ENCODE measurements at places on chromosomes 16 and 17.

DNA sequence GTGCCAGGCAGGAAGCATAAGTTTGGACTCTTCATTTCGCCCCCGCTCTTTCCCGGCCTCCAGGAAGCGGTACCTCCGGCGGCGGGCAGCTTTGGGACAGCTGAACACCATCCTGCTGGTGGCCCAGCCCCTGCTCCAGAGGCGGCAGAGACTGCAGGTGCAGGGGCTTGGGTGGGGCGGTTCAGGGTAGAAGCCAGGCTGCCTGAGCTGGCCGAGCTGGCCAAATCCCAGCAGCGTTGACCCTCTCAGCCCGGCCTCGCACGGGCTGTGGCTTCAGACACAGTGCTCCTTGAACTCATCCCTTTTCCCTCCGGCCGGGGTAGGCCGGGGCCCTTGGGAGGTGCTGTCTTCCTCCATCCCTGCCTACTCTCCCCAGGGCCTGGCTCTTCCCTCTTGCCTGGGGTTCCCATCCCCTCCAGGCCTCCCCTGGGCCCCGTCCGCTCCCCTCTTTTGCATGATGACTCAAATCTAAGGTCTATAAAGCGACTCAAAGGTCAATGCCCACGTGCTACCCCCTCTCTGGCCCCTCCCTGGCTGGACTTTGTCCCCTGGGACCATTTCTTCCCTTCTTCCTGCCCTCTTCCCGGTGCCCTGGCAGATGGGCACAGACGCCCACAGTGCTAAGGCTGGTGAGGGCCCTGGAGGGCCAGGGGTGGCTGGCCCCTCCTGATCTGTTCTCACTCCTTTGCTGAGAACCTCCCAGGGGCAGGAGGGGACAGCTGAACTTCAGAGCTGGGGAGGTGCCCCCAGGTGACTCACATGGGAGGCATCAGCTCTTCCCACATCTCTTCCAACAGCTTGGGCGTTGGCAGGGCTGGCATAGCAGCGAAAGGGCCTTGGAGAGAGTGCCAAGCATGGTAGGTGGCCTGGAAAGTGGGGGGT is 22.7 kb downstream of the MYO15B start:
- no peak for DNase-seq

- no peak for DNase-seq
Measured at GRCh38 chr16:87426423-87427215, 34.5 kb downstream of the MAP1LC3B start.

DNA sequence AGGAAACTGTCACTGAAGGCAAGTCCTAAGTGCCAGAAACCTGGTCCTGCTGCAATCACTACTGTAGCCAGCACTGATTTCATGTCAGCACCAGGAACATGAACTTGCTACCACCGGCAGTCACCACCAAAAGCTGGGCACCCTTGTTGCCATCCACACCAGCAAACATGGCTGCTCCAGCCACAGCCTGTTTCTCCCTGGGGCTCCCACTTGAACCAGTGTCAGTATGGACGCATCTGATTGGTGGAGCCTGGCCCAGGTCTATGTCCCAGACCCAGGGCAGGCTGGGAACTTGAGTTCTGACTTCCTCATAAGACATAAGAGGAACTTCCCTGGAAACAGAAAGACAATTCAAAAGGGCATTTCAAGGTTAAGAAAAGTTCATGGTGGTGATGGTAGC is 56.5 kb downstream of the COPRS start:
- DNase-seq, result no peak

DNA sequence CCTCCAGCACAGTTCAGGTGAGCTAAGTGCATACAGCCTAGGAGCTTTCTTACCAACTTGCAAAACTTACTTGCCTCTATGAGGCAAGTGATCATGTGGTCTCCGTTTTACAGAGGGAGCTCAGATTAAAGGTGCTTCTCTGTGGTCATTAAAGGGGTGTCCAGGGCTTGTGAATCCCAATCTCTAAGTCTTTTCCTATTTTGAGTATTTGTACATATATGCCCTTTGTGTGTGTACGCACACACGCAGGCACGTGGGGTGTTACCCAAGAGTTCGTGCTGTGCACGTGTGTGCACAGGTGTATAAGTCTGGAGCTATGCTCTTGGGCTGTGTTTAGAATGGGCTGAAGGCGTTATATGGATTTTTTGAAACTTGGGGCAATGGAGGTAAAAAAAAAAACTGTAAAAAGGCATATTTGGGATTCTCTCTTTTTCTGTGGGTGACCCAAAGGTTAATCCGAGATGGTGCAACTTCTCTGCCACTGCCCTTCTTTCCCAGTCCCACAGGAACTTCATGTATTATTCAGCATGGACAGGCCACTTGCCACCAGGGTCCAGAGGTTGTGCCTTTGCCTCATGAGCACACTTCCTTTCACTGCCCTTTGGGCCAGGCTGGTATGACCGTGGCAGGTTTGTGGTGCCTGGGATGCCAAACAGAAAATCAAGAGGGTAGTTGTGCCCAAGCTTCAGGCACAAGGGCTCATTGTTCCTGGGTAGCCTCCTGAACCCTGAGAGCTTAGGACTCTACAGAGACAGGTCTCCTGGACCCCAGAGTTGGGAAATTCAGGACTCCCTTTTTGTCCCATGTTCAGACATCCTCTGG is 1.5 kb downstream of the ABCC3 start:
- no peak for DNase-seq

DNA sequence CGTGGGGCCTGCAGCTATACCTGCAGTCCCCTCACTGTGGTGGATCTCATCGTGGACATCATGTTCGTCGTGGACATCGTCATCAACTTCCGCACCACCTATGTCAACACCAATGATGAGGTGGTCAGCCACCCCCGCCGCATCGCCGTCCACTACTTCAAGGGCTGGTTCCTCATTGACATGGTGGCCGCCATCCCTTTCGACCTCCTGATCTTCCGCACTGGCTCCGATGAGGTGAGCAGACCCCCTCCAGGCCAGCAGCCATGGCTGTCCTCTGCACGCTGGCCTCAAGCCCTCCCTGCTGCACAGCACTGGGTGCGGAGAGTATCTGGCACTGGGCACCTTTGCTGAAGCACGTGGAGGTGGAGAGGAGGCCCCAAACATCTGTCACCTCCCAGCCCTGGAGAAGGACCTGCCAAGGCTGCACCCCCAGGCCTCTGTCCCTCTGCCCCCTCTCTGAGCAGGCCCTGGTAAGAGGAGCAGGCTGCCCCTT is 11.0 kb downstream of the KCNH6 start:
- DNase-seq, result no peak

- no peak for DNase-seq
Measured at GRCh38 chr17:72152387-72152929, 31.6 kb downstream of the SOX9 start.

GRCh38 chr17:48745381-48746275 is 17.1 kb upstream of the HOXB13 start:
- no peak for DNase-seq

DNA sequence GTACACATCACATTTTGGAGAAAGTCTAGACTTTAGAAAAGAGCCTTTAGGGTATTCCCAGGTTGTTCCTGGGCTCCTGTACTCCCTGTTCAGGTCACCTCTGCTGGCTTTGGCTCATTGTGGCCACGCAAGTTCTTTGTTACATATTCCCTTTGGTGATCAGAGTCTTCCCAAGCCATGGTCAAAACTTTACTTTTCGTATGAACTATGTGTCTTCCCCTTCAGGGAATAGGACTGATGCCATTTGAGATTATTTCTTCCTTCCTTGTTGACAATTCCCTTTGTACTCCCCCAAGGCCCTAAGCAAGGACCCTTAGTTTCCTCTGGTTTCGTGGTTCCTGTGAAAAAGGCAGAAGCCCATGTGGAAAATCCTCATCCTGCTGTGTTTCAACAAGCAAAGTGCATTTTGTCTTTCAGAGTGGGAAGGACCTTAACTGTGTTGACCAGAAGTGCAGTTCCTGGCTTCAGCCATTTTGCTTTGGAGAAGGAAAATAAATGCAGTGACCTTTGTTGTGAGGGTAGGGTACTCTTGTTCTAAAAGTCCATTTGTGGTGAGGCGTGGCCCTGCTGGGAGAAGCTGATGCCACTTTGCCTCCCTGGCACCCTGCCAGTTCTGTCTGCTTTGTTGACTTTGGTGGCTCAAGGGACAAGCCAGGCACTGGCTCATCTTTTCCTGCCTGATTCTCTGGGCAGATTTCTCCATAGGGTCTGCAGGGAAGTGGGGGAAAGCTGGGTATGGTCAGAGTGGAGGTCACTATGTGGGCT is 55.1 kb downstream of the ZNRF1 start:
- DNase-seq, result no peak

- no peak for DNase-seq
Measured at GRCh38 chr16:46428108-46429061, 192.8 kb downstream of the SHCBP1 start.

GRCh38 chr17:6700948-6701307 is 12.2 kb downstream of the SLC13A5 start:
- no peak for DNase-seq

- no peak for DNase-seq
Measured at GRCh38 chr17:48484256-48484655, 46.6 kb downstream of the HOXB1 start.

- DNase-seq, result no peak
Measured at GRCh38 chr17:18241229-18241871, 15.9 kb downstream of the LLGL1 start.

- no peak for DNase-seq
Measured at GRCh38 chr16:51243936-51244436, 92.9 kb upstream of the SALL1 start.

DNA sequence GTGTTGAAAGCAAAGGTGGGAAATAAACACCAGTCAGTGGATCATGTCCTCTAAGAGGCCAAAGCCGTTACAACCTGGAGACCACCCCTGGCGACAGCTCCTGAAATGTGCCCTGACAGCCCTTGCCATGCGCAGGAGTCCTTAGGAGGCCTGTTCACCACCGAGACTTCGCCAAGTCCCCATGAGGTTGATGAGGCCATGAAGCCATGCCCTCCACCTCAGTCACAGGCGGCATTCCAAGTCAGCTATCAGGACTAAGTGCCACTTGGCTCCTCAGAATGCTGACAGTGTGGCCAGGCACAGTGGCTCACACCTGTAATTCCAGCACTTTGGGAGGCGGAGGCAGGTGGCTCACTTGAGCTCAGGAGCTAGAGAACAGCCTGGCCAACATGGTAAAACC is 27.1 kb downstream of the ADAM11 start:
- DNase-seq, result no peak

DNA sequence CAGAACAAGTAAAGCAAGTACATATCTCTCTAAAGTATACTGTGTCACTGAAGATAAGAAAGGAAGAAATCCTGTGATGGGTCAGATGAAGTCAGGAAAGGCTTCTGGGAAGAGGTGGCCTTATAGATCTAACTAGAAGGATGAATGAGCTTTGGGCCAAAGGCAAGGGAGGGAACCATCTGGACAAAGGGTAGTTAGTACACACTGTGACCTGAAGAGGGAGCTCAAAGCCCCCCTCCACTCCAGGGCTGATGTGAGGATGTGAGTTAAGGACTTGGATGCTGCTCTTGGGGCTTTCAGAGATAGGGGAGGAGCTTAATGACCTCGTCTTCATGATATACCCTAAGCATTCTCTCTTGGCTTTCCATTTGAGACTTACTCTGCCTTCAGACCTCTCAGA is 185.3 kb upstream of the CACNG3 start:
- DNase-seq, result no peak

- no peak for DNase-seq
Measured at GRCh38 chr17:36937959-36938565, 787 bp downstream of the LHX1 start.

- no peak for DNase-seq
Measured at GRCh38 chr16:11403534-11403795, 58.2 kb downstream of the RMI2 start.

DNA sequence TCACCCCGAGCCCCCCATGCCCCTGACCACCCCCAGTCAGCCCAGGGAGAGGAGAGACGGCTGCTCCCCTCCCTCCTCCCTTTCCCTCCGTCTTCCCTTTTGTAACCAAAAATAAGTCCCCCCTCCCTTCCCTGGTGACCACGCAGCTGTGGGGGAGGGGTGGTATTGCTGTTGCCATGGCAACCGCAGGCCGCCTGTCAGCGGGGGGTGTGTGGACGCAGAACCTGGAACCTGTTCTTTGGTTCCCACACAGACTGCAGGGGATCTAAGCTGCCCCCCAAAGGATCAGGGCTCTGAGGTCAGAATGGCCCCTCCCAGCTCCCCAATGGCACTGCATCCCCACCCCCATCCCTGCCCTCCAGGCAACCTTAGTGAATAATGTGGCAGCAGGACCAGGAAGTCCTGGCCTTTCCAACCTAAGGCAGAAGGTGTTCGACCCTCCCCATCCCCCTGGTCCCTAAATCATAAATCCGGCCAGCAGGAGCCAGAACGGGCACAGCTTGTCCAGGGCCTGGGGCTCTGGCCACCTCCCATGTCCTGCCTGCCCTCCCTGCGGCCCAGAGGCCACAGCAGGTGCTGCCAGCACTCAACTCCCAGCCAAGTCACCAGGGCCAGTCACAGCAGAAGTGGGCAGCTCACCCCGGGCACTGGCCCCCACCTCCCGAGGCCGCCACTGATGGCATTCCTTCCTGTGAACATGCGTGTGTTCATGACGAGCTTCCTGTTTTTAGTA is 12.0 kb downstream of the CA4 start:
- no peak for DNase-seq

- DNase-seq, result peak; percentile 14
Measured at GRCh38 chr16:85104821-85105391, 7.4 kb downstream of the CIBAR2 start.

GRCh38 chr16:70805787-70806186 is 4.8 kb upstream of the VAC14 start:
- DNase-seq, result no peak

DNA sequence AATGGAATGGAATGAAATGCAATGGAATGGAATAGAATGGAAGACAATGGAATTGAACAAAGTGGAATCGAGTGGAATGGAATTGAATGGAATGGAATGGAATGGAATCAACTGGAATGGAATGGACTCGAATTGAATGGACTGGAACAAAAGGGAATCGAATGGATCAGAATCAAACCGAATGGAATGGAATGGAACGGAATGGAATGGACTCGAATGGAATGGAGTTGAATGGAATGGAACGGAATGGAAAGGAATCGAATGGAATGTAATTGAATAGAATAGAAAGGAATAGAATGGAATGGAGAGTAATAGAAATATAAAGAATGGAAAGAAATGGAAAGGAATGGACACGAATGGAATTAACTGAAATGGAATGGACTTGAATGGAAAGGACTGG is 475.2 kb upstream of the WSB1 start:
- DNase-seq, result no peak

- no peak for DNase-seq
Measured at GRCh38 chr16:56726283-56726682, 3.6 kb upstream of the NUP93 start.

GRCh38 chr16:48246066-48246465 is 1.3 kb downstream of the ABCC11 start:
- no peak for DNase-seq

- peak; percentile 48 for DNase-seq
Measured at GRCh38 chr17:18217412-18218015, 7.9 kb upstream of the LLGL1 start.

GRCh38 chr17:72984145-72984925 is 108.2 kb downstream of the SLC39A11 start:
- no peak for DNase-seq
